ENCODE measurements at places on chromosomes 6 and 20.
A peak's percentile ranks its signal among the peaks of the same experiment; 100 is the strongest.

GRCh38 chr6:104682722-104683643 lies 176.7 kb downstream of the HACE1 start:
- DNase-seq = peak; percentile 79

GRCh38 chr20:13819885-13820645 lies 35.2 kb downstream of the NDUFAF5 start:
- DNase-seq = peak; percentile 9

GRCh38 chr6:11778648-11779328 lies at the start of gene ADTRP:
Gene ADTRP (minus strand): TSS chr6:11778803. CDS start chr6:11778759, 44 bp downstream.
- DNase-seq = no peak

- DNase-seq = no peak
These were observed 253.3 kb downstream of the ERMARD start for GRCh38 chr6:170004585-170005210.

- DNase-seq = no peak
These were observed 158.1 kb upstream of the ZNF217 start for GRCh38 chr20:53751620-53752318.

GRCh38 chr6:165497472-165497871 lies 165.6 kb downstream of the PDE10A start:
- DNase-seq = no peak

Measured in activated CD4-positive, alpha-beta T cell treated with anti-CD3 and anti-CD28 coated beads, Interleukin-2, amount 50 U/mL, for 48 hours (primary cell).